ENCODE measurements at places on chromosomes 4 and X.

DNA sequence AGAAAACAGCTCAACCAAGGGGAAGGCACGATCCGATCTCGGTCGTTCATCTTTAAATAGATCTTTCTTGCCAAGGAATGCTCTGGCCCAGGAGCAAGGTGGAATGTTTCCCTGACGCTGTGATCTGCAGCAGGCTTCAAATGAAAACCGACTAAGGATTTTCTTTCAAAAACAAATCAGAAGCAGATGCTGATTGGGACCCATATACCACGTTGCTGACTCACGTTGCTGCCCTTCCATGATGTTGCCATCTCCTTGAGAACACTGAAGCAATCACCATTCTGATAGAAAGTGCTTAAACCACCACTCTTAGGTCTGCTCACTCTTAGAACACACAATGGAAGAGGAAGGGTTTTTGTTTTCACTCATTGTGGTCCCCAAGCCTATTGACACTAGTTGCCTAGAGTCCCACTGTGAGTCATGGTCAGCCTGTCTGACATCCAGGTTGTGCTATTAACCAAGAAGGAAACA lies 26.1 kb downstream of the LAMTOR3 start:
- DNase-seq, result no peak

DNA sequence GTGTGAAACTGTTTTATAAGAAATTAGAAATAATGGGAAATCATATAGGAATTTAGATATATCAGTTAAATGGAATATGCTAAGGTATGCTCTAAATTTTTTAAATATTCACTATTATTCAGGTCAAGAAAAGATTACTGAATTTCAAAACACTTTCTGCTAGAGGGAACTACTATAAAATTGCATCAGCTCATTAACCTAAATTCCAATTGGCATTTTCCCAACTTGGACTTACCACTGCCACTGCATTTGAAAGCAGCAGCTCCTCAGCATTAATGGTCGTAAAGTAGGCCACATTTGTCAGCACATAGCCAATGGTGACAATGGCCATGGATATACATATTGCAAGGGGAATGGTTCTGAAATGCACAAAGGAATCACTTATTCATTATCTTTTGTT lies 57.3 kb downstream of the SLC7A11 start:
- no peak for DNase-seq

- DNase-seq, result peak; percentile 77
These were observed at the start of gene BEX5 for GRCh38 chrX:102155806-102156179. Gene BEX5 (minus strand): TSS chrX:102155977. CDS start chrX:102154265, 1,712 bp downstream.

DNA sequence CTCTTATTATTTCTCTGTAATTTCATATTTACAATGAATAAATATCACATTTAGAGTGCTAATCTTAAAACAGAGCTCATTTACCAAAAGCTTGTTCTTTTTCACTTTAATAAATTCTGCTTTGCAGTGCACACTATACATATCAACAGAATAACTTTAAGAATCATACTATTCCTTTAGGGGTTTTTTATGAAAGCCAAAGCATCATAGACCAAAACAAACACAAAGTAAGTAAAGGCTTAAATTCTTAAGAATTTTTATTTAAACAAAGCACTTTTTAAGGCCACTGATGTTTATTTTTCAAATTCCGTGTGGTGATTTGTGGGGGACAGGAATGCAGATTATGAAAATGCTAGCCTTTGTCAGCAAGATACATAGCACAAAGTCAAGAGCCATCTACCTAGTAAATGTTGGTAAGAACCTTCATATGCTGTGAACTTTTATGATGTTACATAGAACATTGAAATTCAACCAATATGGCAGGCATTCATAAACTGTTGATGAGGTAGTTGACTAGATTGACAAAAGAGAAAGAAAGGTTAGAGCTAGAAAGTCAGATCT lies 17.8 kb downstream of the TIGD2 start:
- DNase-seq, result no peak

- no peak for DNase-seq
These were observed 101.0 kb downstream of the ATP11C start for GRCh38 chrX:139831675-139832456.

- no peak for DNase-seq
These were observed 171.2 kb downstream of the TMA16 start for GRCh38 chr4:163665521-163666331.

DNA sequence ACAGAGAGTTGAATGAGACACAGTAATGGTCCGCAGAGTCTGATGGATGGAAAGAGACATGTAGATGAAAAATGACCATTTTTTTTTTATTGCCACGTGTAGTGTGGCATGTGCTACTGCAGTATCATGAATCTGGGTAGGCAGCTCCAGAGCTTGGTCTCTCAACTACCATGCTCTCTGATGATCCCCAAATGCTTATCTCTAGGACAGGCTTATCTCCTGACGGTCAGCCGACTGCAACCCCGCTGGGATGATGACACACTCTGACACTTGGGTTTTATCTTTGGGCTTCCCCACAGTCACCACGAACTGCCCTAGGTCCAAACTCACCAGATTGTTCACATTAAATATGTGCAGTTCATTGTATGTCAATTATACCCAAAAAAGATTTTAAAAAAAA lies 239.7 kb downstream of the QDPR start:
- DNase-seq, result no peak

- no peak for DNase-seq
These were observed 108.0 kb upstream of the TBL1X start for GRCh38 chrX:9356846-9357245.

DNA sequence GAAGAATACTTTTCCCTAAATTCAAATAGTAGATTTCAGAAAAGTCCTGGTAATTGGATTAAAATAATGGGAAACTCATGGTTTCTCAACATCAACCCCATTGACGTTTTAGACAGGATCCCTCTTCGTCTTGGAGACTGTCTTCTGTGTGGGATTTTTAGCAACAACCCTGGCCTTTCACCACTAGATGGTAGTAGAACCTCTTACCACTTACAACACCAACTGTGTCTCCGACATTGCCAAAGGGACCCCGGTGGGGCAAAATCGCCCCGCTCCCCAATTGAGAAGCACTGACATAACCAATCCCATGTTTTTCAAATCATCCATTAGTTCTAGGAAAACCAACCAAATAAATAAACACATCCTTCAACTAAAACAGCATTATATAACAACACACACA lies 16.9 kb upstream of the ANOS1 start:
- no peak for DNase-seq

- DNase-seq, result no peak
These were observed 30.9 kb downstream of the PTCHD1 start for GRCh38 chrX:23365541-23365940.

- no peak for DNase-seq
These were observed 96.0 kb downstream of the DHRSX start for GRCh38 chrX:2404776-2405175.

DNA sequence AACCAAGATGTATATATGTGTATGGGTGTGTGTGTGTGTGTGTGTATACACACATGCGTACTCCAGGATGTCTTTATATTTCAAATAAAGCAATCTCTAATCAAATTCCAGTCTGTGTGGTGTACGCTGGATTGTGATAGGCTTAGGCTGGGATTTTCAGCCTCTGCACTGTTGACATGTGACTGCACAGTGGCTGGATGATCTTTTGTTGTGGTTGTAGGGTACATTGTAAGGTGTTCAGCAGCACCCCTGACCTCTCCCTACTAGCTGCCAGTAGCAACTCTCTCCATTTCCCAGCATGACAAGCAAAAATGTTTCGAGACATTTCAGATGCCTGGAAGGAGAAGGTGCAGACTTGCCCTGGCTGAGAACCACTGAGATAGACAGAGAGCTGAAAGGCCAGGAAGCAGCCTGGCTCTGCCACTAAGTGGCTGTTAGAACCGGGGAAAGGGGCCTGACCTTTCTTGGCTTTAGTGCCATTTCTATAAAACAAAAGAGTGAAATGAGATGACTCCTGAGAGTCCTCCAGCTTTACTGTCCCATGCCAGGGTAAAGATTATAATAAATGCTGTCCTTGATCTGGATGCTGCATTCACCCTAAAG lies 10.5 kb downstream of the PGM2 start:
- no peak for DNase-seq

GRCh38 chrX:53817548-53817947 lies 131.0 kb upstream of the HUWE1 start:
- no peak for DNase-seq

- no peak for DNase-seq
These were observed 16.7 kb upstream of the SOD3 start for GRCh38 chr4:24778464-24779225.

DNA sequence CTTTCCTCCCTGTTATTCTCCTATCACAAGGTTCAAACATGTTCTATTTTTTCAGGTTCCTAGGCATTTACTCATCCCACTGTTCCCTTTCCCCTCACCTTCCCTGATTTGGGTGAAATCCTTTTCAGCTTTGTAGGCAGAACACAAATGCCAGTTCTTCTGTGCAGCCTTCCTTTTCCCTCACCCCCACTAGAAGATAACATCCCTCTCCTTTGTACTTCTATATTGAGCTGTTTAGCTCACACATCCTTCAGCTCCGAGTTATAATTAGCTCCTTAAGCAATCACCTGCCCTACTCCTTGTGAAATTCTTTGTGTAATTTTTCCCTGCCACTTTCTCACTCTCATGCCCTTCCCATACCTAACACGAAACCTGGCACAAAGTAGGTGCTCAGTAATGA lies 240.9 kb downstream of the AR start:
- no peak for DNase-seq

GRCh38 chrX:16589211-16589610 lies 60.7 kb upstream of the S100G start:
- DNase-seq, result no peak

DNA sequence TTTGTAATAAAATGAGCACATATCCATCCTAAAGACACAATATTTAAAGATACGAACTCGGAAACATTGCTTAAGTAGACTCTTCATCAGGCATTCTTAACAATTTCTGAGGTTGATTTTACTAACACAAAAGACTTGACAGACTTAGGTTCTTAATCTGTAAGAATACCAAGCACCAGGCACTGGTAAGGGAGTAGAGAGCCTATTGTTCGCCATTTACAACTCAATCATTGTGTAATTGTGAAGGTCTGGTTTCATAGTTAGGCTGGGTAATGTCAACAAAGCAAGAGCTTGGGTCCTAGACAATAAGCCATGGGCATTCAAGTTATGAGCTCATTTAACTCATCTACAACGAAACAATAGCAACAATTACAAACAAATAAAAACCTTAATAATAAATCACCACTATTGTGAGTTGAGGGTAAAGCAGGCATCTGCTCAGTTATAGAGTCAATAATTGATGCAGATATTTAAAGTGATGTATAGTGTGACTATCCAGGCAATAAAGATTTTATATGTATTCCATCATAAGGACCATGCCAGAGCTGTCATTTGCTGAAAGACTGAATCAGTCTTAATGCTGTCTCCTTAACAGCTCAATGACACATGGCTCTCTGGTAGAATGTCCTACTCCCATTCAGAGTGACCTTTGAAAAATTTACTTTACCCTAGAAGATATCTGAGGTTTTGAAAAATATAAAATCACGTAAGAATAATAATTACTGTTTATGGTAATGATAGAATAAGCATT lies 664.0 kb upstream of the PCDH7 start:
- DNase-seq, result no peak

- DNase-seq, result no peak
These were observed 24.5 kb downstream of the SLC25A43 start for GRCh38 chrX:119423631-119424030.

DNA sequence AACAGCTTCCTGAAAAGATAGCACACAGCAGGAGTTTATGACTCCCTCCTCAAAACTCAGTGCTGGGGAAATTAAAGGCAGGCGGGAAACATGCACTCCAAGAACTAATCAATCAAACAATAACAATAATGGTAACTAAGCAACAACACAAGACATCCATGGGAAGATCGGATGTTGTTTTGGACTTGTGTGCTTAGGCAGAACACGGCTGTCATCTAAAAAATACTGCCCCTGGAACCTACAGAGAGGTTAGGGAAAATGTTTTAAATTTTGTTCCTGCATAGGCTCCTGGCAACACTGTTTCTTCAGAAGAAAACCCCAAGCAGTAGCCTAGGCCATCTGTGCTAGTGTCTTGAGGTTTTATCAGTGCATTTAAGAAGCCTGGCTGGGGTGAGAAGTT lies 1378.2 kb downstream of the STIM2 start:
- no peak for DNase-seq

GRCh38 chrX:77446029-77446585 lies 1.1 kb upstream of the FGF16 start:
- no peak for DNase-seq

DNA sequence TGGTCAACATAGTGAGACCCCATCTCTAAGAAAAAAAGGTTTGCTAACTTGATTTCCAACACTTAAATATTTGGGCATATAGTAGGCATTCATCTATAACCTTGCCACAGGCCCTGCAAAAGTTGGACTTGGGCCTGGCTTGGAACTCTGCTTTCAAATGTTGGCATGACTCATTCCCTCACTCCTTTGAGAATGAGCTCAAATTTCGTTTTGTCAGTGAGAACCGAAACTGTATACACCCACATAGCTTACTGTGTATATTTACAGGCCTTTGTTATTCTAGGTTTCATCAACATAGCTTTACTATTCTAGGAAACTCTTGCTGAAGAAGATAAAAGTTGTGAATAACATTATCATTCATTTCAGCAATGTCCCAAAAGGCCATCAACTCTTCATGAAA lies 88.7 kb upstream of the ELOVL6 start:
- DNase-seq, result no peak

- no peak for DNase-seq
These were observed 73.3 kb downstream of the TMEM131L start for GRCh38 chr4:153539422-153539821.

DNA sequence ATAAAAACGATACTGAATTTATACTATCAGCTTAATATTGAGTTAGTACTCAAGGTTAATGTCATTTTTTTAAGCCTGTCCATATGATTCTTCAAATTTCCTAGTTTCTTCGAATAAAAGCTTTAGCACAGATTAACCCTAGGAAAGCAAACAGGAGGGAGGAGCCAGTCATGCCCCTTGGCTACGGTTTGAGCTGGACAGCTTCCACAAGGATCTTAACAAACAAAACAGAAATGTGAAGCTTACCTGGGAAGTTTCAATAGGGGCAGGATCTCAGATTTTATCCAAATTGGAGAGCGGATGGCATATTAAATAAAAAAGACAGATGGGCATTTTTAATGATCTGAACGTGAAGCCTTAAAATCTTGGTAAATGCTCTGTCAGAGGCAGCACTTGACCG lies 2.3 kb downstream of the NWD2 start:
- no peak for DNase-seq

GRCh38 chrX:122868631-122869030 lies 315.4 kb upstream of the GRIA3 start:
- no peak for DNase-seq

DNA sequence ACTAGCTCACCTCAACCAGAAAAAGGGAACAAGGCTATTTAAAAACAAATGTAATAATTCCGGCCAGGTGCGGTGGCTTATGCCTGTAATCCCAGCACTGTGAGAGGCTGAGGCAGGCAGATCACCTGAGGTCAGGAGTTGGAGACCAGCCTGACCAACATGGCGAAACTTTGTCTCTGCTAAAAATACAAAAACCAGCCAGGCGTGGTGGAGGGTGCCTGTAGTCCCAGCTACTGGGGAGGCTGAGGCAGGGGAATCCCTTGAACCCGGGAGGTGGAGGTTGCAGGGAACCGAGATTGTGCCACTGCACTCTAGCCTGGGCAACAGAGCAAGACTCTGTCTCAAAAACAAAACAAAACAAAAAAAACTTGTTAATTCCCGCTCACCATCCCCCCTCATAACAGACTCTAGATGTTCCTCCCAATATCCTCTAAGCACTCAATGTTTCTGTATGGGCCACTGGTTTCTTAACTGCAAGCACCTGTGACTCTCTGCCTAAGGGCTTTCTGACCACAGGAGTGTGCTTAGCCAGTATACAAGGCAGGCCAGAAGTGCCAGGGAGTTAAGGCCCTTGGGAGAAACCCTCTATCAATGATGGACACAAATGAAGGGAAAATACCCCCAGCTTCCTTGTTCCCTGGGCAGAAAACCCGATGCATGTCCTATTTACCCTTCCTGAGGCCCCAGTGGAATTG lies 21.0 kb upstream of the THOC2 start:
- DNase-seq, result no peak

Data from dorsolateral prefrontal cortex (tissue), 122 donors.